Nephron progenitor cell (in vitro differentiated cells): ENCODE measurements at places on chromosomes 3 and 15.

- DNase-seq: no peak
These were observed at the start of gene SLC7A14 for GRCh38 chr3:170585937-170586310. Gene SLC7A14 (minus strand): TSS chr3:170586075. CDS start chr3:170526936, 59,139 bp downstream.

DNA sequence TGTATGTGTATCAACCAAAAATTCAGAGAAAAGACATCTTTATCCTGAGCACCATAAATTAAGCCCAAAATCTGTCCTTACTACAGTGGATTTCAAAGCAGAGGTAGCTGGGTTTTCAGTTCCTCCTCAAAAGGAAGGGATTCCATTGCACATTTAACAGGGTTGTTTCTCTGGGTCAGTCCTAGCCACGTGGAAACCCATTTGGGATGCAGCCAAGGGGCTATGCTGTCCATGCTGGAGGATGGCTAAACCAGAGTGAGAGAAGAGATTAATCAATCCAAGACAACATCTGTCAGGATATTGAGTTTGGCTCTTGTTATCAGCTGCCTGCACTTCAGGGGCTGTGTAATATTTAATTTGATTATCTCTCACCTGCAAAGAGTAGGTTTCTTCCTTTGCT is 28.1 kb downstream of the LSAMP start:
- no peak for DNase-seq

DNA sequence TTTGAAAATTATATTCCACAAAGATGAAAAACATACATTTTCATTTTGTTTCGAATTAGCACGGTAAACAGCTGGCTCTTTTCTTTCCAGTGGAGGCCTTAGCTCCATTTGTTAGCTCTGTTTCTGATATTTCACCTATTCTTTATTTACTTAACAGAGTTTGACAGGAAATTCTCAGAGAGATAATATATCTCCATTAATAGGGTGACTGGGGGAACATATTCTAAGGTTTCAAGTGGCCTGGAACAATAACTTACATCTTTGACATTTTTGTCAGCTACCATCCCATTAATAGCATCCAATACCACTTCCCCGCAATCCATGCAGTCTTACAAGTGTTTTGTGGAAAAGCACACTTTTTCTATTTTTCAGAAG is 577.6 kb upstream of the MDFIC2 start:
- no peak for DNase-seq

DNA sequence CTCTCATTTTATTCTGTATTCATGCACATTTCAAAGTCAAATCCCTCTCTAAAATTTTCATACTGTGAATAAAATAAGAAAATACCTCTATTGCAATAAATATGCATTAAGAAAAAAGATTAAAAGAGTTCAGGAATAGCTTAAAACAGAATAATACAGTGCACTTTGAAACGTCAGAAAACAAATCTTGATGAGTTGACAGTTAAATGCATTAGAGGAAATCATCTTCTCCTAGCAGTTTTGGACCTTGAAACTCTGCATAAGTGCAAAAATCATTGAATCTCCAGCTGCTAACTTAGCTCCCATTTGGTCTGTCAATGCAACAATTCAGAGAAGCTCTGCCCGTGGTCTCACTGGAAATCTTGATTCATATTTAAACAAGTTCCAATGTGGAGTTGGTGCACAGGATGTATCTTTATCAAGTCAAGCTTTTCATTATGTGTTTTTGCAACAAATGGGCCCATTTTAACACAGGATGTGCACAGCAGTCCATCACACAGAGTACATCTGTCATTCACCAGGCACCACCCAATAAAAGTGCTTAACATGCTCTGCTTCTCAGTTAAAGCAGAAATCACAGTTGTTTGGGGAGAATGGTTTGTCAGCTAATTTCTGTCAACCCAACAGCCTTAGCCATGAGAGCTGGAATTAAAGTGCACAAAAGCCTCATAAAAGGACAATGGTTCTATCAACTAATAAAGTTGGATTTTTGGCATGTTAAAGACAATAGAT is 98.8 kb upstream of the ARRDC4 start:
- DNase-seq: no peak

GRCh38 chr15:96125721-96126415 is 204.6 kb upstream of the NR2F2 start:
- no peak for DNase-seq

DNA sequence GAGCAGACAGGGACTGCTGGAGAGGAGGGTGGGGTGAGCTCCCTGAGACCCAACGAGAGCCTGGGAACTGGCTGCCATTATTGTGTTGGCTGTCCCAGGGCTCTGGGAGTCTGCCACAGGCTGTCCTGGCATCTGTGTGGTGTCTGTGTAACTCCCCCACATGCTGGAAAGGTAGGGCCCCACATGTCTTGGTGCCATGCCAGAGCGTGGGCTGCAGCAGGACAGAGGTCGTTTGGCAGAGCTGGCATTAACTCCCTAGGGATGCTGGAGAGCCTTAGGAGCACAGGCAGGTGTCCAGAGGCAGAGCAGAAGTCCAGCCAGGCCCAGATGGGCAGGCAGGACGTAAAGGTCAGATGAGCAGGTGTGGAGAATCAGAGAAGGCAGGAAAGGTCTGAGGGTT is 9.7 kb downstream of the TIMP4 start:
- DNase-seq: no peak
